ENCODE measurements at places on chromosomes 7 and 10.

GRCh38 chr7:43618073-43618472 is 35.2 kb downstream of the STK17A start:
- DNase-seq = no peak

DNA sequence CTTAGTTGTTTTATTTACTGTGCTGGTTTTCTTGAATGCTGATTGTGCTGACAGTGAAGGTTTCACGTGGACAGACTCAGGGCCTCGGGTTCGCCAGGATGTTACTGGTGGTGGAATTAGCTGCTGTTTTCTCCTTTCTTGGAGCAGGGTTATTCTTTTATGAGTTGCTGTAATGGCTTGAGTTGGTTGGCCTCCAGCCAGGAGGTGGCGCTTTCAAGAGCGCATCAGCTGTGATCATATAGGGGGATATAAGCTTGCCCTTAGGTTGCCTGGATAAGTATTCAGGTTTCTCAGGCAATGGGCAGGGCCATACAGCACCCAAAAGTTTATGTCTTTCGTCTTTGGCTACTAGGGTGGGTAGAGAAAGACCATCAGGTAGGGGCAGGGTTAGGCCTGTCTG is 741.3 kb downstream of the PHTF2 start:
- no peak for DNase-seq

GRCh38 chr10:67815571-67816059 is 22.4 kb downstream of the DNAJC12 start:
- no peak for DNase-seq

- no peak for DNase-seq
These were observed 70.7 kb upstream of the LRRC18 start for GRCh38 chr10:49010295-49010694.

DNA sequence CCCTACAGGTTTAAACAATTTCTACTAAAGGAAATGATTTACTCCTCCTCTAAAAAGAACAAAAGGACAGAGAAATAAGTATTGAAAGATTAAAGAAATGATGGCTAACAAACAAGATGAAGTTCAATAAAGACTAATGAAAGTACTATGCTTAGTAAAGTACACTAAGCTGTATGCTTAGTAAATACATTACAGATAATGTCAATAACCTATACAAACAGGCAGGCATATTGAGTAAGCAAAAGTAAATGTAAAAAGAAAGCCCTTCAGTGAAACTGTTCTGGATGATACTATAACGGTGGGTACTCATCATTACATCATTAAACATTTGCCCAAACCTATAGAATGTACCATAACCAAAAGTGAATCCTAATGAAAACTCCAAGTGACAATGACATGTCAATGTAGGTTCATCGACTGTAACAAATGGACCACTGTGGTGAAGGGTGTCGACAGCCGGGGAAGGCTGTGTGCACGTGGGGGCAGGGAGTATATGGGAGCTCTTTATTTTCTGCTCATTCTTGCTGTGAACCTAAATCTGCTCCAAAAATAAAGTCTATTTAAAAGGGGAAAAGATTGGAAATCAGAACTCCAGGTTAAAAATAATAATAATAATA is 34.0 kb downstream of the CYTH3 start:
- no peak for DNase-seq

DNA sequence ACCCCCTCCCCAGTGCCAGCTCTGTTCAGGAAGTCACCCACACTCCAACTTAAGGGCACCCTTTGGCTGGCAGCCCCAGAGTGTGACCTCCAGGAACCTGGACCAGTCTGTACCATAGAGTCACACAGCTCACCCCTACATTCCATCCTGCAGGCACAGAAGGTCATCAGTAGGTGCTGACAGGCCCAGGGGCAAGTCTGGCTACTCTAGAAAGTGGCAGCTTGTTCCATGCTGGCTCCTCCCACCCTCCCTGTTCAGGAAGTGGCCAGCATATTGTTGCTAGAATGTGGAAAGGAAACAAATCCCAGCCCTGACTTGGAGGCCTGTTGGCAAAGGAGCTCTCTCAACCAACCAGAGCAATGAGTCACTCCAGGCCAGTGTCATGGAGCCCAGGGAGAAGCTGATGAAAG is 3.2 kb upstream of the NCOA4 start:
- DNase-seq = peak; percentile 74

- no peak for DNase-seq
These were observed 78.6 kb downstream of the MAD1L1 start for GRCh38 chr7:2154121-2154520.

DNA sequence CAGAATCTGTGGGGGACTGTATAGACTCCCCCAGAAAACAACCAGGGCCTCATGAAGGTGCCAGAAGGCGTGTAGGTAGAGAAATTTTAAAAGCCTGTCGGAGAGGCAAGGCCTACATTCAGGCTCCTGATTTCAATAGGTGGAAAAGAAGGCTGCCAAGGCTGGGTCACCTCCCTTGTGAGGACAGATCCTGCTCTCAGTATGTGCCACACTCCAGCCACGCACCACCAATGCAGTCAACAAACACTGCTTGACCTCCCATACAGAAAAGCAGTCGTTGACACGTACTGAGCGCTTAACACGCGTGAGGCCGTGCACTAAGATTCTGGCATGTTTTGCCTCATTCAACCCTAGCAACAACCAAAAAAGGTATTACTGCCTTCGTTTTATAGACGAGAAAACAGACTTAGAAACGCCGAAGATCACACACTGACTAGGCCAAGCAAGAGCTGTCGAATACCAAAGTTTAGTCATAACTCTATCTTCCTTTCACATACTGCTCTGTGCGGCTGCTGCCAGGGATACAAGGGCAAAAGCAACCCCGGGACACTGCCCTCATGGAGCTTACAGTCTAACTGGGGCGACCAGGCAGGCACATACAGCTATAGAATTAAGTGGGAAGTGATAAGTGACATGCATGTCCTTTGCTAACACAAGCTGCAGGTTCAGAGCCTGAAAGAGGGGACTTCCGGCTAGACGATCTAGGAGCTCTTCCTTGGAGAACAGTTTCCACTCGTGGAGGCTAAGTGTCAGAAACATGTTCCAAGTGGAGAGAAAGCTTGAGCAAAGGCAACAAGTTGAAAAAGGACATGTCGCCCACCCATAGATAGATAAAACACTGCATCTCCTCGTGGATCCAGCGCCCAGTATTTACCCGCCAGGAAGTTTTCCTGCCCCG is 797 bp upstream of the NKX2-3 start:
- no peak for DNase-seq

DNA sequence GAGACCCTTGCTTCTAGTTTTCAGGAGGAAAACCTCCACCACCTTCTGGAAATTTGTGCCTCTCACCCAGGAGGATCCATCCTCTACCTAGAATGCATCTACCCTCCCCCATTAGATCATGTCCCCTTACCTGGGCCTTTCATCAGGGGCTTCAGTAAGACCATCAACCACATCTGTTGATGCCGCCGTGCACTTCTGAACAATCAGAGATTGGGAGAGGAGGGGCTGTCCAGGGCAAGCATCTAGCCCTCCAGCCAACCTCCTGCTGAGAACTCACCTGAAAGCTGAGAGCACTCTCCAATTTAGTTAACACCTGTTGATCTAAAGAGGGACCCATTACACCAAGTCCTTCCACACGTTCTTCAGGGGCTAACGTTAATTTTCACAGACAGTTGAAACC is 57.6 kb upstream of the PIK3CG start:
- DNase-seq = no peak

DNA sequence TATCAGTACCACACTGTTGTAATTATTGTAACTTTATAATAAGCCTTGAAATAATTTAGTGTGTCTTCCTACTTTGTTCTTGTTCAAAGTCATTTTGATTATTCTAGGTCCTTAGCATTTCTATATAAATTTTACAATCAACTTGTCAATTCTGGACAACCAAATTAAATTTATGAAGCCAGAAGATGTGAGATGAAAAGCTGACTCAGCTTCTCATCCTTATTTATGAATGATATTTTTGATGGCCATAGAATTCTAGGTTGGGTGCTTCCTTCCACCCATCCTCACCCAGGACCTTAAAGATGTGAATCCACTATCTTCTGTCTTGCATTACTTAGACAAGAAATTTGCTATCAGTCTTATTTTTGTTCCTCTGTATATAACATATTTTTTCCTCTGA is 261.1 kb downstream of the GFRA1 start:
- no peak for DNase-seq

DNA sequence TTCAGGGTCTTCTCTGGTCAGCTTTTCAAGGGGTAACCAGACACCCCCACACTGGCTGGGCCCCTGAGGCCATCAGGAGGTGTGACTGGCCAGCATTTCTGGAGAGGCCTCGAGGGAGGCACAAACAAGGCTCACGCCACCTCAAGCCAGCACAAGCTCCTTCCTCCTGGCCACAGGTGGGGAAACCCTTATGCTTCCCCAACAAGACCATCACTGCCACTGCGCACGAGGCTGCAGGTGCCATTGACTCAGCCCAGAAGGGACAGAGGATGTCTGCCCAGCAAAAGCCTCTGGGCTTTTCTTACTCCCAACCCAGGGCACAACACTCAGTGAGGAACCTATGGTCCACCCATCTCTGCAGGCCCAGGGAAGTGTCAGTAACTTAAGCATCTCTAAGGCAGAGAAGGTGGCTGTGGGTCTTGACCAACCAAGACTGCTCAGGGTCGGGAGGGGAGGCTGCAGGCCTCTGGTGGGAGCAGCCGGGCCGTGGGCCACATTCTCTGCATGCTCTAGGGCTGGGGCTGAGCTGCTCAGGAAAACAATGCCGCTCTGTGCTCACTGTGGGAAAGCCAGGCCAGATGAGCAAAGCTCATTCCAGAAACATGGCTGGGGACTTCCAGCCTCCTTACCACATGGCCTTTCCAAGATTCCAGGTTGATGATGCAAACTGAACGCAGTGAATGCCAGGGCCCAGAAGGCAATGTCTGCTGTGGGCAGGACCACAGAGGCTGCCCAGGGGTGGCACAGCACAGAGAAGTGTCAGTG is 24.2 kb upstream of the RASSF4 start:
- DNase-seq = no peak

DNA sequence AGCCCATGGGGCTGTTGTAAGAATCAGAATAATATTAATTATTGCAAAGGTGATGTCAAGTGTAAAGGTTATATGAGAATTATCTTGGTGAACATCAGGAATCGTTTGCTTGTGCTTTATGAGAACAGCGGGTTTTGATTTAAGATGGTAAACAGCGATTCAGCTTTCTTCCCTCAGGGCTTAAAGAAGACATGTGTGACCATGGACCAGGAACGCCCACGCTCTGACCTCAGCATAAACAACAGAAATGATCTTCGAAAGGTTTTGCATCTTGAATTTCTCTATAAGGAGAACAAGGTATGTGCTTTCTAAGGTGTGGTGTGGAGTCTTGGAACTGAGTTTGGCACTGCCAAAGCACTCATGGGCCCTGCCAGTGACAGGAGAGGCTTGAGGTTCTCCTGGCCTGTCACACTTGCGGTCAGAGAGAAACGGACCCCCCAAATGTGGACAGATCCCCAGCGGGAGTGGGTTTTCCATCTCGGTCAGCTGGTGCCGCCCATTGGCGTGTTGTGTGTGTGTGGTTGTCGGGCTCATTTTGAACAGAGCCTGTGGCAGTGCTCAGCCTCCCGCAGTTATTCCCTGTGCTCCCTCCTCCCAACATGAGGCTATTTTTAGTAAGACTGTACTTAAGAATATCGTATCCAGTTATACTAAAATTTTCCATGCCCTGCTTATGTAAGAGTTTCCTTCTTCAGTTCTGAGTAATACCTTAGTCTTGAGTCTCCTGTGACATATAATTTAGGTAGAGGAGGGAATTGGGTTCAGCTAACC is 7.2 kb downstream of the MINDY4 start:
- no peak for DNase-seq

GRCh38 chr10:75246506-75246905 is 10.7 kb upstream of the COMTD1 start:
- no peak for DNase-seq
